A549 treated with dexamethasone at 1 μM for 4 hours (cell line): ENCODE measurements at places on chromosomes 2 and 18. TPM values are rescaled to one million over a fixed set of nuclear protein-coding genes. Genes with fewer than 3 reads are reported as not detected.

TMEM37 gene
- 1.3 to 2.7 TPM (median 2.5 TPM) in 5 replicates for total RNA-seq

NYAP2 gene
- total RNA-seq: 0.02 to 0.04 TPM (median 0.03 TPM) in 4 of 5 replicates, not detected in the other

DNAJC5G gene
- total RNA-seq: not detected in 5 replicates

PHLPP1 gene
- 6.7 to 10.1 TPM (median 8.6 TPM) in 5 replicates for total RNA-seq

KLF7 gene
- total RNA-seq: 20.8 to 37.8 TPM (median 34.0 TPM) in 5 replicates

TMEM178A gene
- total RNA-seq: 0.12 to 0.21 TPM (median 0.15 TPM) in 4 of 5 replicates, not detected in the other

DPP10 gene
- not detected in 5 replicates for total RNA-seq

GNAL gene
- total RNA-seq: 5.7 to 8.6 TPM (median 7.4 TPM) in 5 replicates

CIDEA gene
- total RNA-seq: not detected in 5 replicates

DNAJC27 gene
- total RNA-seq: 1.8 to 2.8 TPM (median 2.4 TPM) in 5 replicates

CCDC74A gene
- 10.8 to 15.5 TPM (median 13.9 TPM) in 5 replicates for total RNA-seq

UGGT1 gene
- total RNA-seq: 20.1 to 29.3 TPM (median 27.2 TPM) in 5 replicates

CELF4 gene
- total RNA-seq: 0.07 TPM in 1 of 5 replicates, not detected in the others

NIFK gene
- 63.8 to 99.4 TPM (median 92.5 TPM) in 5 replicates for total RNA-seq

ALMS1 gene
- total RNA-seq: 8.0 to 11.4 TPM (median 9.8 TPM) in 5 replicates

DNPEP gene
- total RNA-seq: 52.0 to 63.4 TPM (median 55.8 TPM) in 5 replicates

CCDC74B gene
- 4.6 to 6.0 TPM (median 5.1 TPM) in 5 replicates for total RNA-seq

STPG4 gene
- 0.07 TPM in 1 of 5 replicates, not detected in the others for total RNA-seq

HNRNPLL gene
- total RNA-seq: 20.5 to 25.8 TPM (median 25.2 TPM) in 5 replicates

UGT1A10 gene
- 0.05 TPM in 1 of 5 replicates, not detected in the others for total RNA-seq

LCT gene
- 0.01 to 0.04 TPM (median 0.02 TPM) in 4 of 5 replicates, not detected in the other for total RNA-seq

ITGB6 gene
- 0.35 to 1.2 TPM (median 0.60 TPM) in 5 replicates for total RNA-seq

SERPINB12 gene
- not detected in 5 replicates for total RNA-seq

CENPO gene
- 47.4 to 52.1 TPM (median 49.4 TPM) in 5 replicates for total RNA-seq

MOGAT1 gene
- not detected in 5 replicates for total RNA-seq

SFTPB gene
- total RNA-seq: 0.09 to 0.22 TPM (median 0.16 TPM) in 4 of 5 replicates, not detected in the other

SERPINB3 gene
- total RNA-seq: 0.06 to 0.16 TPM (median 0.10 TPM) in 5 replicates
